ENCODE measurements at places on chromosomes 2 and 18.

DNA sequence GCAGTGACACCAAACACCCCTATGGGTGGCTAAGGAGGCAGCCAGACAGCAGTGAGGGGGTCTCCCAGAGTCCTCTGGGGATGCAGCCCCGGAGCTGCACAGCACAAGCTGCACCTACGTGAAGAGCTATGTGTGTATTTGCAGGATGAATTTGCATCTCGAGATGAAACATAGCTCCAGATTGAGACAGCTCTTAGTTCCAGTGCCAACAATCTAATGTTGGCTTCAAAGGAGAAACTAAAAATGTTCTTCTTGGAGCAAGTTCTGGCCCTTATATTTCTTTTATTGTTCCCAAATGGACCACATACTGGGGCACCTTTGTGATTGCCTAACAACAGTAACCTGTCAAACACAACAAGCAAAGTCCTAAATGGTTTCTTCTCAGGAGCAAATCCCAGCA is 233.9 kb downstream of the SLC4A3 start:
- no peak for DNase-seq

GRCh38 chr2:62304429-62305417 is 108.8 kb downstream of the B3GNT2 start:
- peak; percentile 93 for DNase-seq

- no peak for DNase-seq
Observed at GRCh38 chr2:29726976-29727375, 194.4 kb downstream of the ALK start.

DNA sequence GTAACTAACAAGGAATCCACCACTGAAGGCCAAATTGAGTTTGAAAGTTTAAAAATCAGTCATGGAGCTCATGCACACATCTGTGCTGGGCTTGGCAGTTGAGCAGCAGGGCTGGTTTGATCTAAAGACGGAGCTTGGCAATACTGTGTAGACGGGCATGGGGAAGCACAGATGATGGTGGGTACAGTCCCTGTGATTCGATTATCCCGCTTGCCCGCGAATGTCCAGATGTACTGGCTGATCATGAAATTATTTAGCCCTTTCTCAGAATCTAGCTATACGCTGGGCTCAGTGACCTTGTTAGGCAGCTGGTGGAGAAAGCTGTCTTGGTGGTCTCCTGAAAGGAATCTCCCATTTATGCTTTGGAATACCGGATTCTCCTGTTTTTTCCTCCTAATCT is 74.8 kb upstream of the SOX11 start:
- DNase-seq: no peak

DNA sequence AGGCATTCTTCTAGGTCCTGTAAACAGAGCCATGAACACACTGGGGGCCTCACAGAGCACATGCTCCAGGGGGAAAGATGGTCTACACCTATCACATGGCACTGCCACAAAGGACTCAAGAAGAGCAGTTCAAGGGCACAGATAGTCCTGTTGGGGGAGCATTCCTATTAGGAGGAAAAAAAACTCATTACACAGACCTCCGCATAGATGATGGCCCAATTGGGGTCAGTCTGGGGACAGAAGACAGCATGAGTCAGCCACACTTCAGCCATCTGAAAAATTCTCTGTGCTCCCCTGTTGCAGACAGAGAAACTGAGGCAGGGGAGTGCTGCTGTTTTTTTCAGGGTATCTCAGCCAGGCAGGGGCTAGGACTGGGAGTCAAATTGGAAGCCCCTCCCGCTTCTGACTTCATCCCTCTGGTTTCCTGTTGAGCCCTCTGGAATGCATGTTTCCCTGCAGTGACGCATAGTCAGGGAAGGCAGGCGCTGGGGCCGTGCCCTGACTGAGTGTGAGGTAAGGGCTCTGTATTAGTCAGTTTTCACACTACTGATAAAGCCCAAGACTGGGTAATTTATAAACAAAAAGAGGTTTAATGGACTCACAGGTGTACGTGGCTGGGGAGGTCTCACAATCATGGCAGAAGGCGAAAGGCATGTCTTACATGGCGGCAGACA is 67.9 kb downstream of the RHOB start:
- DNase-seq: no peak

DNA sequence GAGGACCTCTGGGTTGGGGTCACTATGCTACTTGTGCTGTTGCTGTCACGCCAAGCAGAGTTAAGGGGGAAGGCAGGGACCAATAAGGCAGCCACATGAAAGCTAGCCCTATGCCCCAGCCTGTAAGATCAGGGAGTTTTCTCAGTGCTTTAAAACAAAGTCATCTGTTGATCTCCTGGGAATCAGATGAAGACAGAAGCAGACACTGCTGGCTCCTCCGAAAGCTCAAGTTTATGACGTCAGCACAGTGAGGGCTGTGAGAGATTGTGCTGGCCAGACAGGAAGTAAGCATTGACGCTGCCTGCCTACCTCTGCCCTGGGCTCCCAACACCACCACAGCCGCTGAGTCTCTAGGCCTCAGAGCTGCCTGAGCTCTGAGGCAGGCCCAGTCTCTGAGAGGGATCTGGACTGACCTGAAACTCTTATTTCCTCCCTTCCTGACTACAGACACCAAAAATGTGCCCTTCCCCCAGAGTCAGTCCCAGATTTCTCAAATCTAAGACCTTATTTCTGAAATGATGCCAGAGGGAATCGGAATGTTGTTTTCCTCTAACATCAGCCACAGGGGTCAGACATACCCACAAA is 118.1 kb upstream of the EPAS1 start:
- peak; percentile 47 for DNase-seq

- DNase-seq: no peak
Observed at GRCh38 chr2:3848776-3849175, 145.4 kb downstream of the DCDC2C start.

DNA sequence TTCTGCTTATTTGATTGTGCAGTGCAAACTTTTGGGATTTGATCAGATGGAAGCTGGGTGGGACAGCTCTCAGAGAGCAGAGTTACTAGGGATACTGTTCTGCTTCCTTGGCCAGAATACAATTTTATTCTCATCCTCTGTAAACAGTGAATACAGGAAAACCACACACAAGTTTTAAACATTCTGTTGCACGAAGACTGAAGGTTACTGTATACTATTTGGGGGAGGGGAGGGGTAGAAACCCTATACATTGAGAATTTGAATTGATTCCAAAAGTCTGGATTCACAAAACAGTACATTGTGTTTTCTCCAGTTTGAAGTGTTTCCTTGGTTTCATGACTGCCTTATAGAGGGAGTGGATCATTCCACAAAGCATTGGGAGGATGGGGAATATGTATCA is 149.9 kb downstream of the SETBP1 start:
- DNase-seq: no peak

- no peak for DNase-seq
Observed at GRCh38 chr2:48066000-48066399, 159.7 kb upstream of the FBXO11 start.

DNA sequence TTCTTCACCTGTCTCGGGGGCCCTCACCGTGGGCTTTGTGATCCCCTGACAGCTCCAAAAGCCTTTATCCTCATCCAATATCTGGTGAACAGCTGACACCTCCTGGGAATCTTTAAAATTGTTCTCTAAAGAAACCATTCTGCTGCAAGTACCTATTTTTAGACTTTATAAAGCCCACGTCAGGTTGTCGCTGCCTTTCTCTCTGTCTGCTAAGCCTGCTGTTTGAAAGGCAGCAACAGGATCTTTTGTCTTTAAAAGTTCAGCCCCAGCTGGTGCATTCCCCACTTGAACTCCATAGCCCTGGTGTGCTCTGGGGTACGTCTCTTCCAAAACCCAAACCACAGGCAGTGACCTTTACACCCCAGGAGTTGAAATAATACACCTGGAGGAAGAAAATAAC is 145.0 kb downstream of the NEDD4L start:
- no peak for DNase-seq

DNA sequence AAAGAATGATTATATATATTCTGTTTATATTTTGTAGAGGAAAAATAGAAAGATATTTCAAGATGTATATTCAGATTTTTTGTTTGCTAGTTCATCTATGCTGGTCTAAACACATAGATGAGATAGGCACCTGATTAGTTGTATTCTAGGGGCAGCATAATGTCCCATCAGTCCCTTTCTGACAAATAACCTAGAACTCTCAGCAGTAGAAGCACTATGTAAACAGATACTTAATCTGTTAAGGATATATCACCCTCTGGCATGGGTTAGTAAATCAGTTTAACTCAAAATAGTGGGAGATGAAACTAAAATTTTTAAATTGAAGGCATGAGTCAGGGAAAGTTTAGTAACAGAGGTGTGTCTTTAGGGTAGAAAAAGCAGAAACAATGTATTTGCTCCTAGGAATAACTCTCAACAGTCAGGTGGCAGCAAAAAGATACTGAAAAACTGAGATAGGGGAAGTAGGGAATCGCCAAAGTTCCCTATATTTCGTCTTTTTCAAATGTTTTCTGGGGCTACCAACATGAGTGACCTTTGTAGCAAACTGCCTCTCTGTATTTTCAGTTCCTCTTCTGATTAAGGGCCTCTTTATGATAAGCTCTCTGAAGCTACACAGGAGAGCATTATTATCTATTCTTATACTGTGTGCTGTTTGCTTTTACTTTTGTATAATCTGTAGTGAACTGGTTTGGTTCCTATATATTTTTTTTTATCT is 5.7 kb downstream of the PPP1R1C start:
- DNase-seq: peak; percentile 86

GRCh38 chr2:99638791-99639190 is 149.0 kb upstream of the REV1 start:
- DNase-seq: no peak

All from inflammatory macrophage treated with lipopolysaccharide for 4 hours (primary cell).